A549 treated with Mapracorat at 1 μM for 4 hours (cell line): ENCODE measurements at places on chromosomes 3 and 15. TPM values are rescaled to one million over a fixed set of nuclear protein-coding genes. Genes with fewer than 3 reads are reported as not detected.

The PCLAF gene
- 138 to 270 TPM (median 150 TPM) in 5 replicates for total RNA-seq

The TAMM41 gene
- 25.7 to 29.6 TPM (median 28.5 TPM) in 5 replicates for total RNA-seq

The CEP97 gene
- 3.1 to 5.6 TPM (median 4.7 TPM) in 5 replicates for total RNA-seq

The CATSPER2 gene
- 0.39 to 1.3 TPM (median 0.48 TPM) in 5 replicates for total RNA-seq

The SLC28A2 gene
- not detected in 5 replicates for total RNA-seq

The RUVBL1 gene
- total RNA-seq = 94.4 to 101 TPM (median 96.7 TPM) in 5 replicates

The GALK2 gene
- 19.0 to 24.1 TPM (median 21.7 TPM) in 5 replicates for total RNA-seq

The CYP8B1 gene
- total RNA-seq = not detected in 5 replicates

The STAB1 gene
- total RNA-seq = 0.05 to 0.16 TPM (median 0.08 TPM) in 3 of 5 replicates, not detected in the others

The UBE2E2 gene
- total RNA-seq = 40.4 to 55.4 TPM (median 42.8 TPM) in 5 replicates

The GOLGA8S gene
- 0.10 to 0.23 TPM (median 0.18 TPM) in 5 replicates for total RNA-seq

The SCN11A gene
- 0.02 TPM in 1 of 5 replicates, not detected in the others for total RNA-seq

The WHAMM gene
- total RNA-seq = 6.7 to 7.4 TPM (median 6.8 TPM) in 5 replicates

The GOLGA8Q gene
- total RNA-seq = 0.17 to 0.22 TPM in 2 of 5 replicates, not detected in the others
